ENCODE measurements at places on chromosomes 7 and 10.

GRCh38 chr10:71596759-71597158 is 122.8 kb downstream of the C10orf105 start:
- no peak for DNase-seq

GRCh38 chr7:151520419-151521261 is 945 bp upstream of the RHEB start:
- DNase-seq, result no peak

GRCh38 chr7:39073432-39073831 is 95.7 kb downstream of the POU6F2 start:
- no peak for DNase-seq

DNA sequence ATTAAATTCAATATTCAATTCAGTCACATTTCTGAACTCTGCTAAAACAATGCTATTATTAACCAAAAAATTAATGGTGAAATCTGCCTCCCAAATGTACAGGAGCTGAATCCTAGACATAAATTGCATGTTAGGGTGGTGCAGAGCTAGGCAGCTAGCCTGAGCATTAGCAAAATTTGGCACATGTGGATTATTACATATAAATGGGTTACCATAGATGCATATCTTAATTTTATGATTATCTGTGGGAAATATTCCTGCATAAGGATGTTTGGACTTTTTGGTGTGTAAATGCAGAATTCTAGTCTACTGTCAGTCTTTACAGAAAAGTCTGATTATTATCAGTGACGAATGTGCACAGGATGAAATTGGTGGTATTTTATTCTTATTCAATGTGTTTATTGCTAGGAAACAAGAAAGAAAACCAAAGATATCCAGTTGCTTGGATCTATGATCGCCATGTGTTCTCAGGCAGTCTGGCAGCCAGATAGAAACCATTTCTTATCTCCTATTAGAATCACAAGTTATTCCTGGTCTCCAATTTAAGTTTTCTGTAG is 150.7 kb downstream of the POU6F2 start:
- no peak for DNase-seq

DNA sequence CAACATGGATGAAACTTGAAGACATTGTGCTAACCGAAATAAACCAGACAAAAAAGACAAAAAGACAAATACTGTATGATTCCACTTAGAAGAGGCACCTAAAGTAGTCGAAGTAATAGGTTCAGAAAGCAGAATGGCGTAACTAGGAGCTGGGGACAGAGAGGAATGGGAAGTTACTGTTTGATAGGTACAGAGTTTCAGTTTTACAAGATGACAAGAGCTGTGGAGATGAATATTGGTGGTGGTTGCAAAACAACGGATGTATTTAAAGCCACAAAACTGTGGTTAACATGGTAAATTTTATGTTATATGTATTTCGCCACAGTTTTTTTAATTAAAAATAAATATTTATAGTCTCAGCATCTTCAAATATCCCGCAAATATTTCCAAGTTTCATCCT is 64.1 kb upstream of the DIP2C start:
- DNase-seq, result no peak

Data from astrocyte of the cerebellum (primary cell).